ENCODE measurements at places on chromosomes 4 and X.

DNA sequence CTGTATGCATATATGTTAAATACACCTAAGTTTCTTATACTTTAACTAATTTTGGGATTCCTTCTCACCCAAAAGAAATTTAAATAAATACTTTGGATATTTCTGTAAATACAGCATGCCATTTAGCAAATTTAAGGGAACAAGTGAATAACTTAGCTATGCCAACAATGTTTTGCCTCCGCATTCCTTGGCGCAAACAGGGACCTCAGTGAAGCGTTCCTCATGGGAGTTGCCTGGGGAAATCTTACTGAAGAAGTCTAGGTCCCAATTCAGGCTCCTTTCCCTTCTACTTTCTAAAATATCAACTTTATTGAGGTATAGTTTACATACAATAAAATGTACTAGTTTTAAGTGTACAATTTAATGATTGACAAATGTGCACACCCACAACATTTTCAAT lies 25.0 kb downstream of the COL4A5 start:
- DNase-seq = no peak

DNA sequence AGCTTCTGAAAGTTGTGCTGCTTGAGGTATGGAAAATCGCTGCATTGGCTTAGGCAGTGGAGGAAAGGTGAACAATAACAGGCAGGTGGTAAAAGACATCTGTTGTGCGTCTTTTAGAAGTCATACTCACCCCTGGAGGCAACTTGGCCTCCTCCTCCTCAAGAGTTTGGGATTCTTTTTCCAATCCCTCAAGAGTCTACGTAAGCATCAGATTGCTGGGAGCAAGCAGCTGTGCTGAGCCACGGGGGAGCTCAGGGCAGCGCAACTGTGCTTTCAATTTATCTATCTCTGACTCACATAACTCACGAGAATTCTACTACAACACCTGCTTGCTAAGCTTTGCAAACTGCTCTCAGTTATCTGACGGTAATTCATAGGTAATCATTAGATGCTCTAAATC lies 6.4 kb upstream of the RBMX2 start:
- no peak for DNase-seq

DNA sequence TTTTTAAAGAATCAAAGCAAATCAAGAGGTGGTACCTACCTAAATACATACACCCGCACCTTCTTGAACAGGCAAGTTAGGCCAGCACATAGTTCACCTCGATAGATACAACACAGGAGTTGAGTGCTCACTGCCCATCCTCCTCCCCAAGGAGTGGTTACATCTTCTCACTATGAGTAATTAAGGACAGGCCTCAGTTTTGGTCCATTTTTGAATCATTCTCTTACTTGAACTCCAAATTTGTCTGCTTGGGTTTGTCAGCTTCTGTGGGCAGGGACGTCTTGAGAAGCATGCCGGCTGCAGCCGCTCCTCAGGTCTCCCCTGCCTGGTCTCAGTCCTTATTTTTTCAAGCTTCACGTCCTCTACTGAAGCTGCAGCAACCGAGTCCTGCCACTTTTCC lies 190.6 kb upstream of the RBPJ start:
- DNase-seq = no peak

DNA sequence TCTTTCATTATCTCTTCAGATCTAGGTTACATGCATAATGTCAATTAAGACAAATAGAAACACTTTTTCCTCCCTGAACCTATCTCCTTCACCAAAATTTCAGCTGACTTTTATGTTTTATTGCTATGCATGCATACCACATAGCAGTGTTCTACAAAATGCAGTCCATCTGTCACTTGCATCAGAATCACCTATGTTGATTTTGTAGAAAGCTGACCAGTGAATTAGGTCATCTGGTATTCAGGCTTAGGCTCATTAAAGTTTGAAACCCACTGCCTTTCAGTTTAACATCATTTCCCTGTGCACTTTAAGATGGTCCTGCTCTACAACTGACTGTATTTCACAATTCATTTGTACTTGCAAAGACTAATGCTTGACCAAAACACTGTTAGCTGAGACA lies 277.9 kb downstream of the CFAP299 start:
- no peak for DNase-seq

Measured in keratinocyte (primary cell).